GM13976 (cell line): ENCODE measurements at places on chromosomes 12 and 14.

DNA sequence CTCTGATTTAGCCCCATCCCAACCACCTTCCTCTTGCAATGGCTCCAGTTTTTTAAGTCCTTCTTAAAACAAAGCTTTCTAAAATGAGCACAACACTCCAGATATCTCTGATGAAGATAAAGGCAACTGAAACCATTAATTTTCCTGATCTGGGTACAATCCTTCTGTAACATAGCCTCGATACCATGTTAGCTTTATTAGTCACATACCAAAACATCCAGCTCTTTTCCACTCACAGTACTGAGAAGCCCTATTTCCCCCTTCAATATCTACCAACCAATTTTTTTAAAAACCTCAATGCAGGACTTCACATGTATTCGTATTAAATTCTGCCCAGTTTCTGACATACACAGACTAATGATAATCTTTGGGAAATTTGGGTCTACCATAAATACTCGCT lies 105.9 kb downstream of the MED13L start:
- DNase-seq: no peak

DNA sequence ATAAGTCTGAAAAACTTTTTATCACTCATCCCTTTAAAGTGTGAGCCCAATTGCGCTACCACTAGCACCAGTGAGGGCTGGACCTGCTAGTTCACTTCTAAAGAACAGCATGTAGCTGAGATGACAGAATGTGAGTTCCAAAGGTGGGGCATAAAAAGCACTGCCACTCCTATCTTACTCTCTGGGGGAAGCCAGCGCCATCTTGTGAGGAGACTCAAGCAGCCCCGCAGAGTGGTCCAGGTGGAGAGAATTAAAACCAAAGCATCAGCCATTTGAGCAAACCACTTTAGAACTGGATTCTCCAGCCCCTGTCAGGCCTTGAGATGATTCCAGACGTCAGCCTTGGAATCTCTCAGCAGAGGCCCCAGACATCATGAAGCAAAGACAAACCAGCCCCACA lies 39.9 kb downstream of the TMEM132D start:
- DNase-seq: no peak

DNA sequence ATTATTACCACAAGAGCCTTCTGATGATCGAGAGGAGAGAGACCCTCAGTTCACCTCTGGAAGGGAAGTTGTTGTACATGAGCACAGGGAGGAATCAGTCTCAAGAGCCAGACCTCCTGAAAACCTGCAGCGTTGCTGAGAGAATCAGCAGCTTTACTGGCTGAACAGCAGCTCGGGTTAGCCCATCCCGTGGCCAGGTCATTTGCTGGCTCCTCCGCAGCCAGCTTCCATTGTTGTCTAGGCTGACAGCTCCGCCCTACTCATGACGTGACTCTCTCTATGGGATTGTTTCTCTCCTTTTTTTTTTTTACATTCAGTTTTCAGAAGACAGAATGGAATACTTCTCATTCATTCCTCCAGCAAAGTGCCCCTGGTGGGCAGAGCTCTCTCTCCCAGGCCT lies 69.9 kb downstream of the TGFB3 start:
- DNase-seq: no peak

DNA sequence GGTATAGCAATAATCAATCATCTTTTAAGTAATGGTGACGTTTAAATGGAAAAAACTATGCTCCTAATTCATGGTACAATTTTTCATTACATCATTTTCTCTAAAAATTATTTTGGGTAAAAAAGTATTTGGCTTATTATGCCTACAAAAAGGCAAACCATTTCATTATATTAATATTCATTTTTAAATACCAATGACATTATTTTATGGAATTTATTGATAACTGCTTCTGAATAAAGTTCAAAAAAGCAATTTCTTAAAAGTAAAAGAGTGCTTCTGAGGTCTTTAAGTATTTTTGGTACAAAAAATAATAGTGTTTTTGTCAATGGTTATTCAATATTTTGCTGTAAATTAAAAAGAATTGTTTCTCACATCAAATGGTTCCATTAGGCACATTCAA lies 12.2 kb downstream of the SLC38A2 start:
- DNase-seq: no peak

DNA sequence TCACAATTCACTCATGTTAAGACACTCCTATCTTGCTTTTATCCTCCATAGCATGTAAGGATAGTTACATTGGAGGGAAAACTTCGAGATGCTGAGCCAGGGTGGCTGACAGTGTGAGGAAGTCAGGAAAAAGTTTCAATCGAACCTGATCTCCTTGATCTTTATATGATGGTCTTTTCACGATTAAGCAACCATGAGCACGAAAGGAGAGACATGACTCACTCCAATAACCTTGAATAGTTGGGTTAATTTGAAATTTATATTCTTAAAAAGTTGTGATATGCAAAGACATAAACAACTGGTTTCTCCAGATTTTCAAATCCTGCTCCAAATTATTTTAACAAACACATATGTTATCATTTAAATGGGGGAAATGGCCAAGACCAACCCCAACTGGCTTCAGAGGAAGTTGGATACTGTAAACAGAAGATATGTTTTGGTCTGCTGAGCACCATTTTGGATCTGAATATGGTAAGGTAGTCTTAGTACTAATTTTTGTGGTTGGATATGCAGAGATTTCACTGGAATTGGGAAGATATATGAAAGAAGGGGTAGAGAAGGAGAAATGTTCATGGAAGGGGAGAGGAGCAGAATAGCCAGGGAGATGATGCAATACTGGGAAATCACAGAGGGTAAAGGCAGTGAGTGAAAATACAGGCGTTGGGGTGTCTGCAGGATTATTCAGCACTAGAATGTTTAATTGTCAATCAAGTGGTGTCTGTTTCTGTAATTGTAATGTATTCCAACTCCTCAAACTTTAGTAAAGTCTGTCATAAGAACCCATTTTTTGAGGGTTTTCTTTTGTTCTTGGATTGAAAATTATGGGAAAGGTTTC lies 185.2 kb upstream of the SLC38A2 start:
- no peak for DNase-seq

DNA sequence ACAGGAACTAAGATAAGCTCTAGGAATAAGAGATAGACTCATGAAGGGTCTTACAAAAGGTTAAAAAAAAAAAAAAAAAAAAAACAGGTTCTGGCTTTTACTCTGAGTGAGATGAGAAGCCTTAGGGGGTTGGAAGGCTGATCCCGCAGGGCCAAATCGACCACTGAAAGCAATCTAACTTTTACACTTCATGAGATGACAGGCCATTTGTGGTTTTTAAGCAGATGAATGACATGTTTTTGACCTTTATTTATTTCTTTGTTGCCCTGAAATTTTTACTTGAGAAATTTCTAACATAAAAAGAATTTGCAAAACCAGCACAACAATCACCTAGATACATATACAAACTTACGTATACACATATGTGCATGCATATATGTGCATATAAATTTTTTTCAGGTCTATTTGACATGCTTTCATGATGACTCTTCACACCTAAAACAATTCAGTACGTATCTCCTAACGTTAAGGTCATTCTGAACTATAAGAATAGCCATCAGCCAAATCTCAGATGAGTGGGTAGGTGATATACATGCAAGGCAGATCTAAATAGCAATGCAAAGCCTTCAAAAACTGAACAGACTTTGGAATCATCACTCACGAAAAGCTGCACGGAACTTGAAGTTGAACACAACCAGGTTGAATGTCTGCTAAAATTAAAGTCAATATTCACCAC lies 87.0 kb downstream of the R3HDM2 start:
- peak; percentile 38 for DNase-seq

DNA sequence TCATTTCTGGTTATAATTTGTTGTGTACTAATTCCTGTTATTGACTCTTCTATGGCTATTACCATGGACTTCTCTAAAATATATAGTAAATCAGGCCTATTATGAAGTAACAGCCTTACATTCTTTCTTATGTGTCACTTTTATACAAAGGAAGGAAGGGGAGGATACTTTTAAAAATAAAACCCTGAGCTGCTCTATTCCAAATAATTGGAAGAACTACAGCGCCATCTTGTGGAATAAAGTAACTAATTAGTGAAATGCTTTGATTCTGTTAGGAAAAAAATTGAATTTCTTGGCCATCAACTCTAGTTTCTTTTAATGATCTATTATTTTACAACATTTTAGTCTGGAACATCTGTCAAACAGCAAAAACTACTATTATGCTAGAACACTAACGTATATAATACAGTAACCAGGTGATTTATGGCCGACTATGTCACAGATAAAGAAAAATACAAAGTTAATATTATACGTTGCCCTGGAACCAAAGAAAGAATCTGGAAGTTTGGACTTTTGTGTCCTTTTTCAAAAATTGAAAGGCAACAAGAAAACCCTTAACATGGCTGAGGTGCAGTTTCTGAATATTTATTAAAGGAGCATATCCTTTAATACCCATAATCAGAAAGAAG lies 55.0 kb upstream of the NELL2 start:
- DNase-seq: peak; percentile 50

GRCh38 chr12:92362785-92363184 lies 217.1 kb upstream of the BTG1 start:
- DNase-seq: peak; percentile 28

- DNase-seq: no peak
Measured at GRCh38 chr12:63133981-63134380, 17.0 kb downstream of the AVPR1A start.

DNA sequence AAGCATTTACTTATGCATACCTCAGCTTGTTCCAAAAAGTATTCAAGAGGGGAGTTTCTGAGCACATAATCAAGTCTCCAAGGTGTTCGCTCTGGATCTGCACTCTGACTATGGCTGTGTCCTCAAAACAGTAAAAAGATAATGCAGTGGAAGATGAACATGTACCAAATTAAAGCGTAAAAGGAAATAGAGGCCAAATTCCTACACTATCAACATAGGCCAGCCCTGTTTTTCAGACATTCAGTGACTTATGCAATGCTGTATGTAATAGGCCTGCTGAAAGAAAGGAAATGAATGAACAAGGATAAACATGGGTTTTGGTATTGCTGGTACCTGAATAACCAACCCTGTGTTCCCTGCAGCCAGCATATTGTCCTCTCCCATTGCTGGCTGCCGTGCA lies 115.7 kb downstream of the SAMD4A start:
- DNase-seq: no peak

DNA sequence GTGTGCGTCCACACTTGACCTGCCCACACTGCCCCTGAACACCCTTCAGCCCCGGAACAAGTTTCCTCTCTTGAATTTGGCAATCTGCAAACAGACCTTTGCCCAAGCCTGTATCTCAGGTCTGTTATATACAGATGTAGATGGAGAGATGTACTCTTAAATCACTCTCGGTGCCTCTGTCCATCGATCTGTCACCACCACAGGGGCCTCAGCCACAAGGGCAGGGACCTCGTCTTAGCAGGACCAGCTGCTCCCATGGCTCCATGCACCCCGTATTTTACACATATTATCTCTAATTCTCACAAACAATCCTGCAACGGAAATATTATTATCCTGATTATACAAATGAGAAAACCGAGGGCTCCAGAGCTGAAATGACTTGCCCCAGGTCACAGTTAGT lies 313.4 kb downstream of the BCL11B start:
- DNase-seq: no peak

DNA sequence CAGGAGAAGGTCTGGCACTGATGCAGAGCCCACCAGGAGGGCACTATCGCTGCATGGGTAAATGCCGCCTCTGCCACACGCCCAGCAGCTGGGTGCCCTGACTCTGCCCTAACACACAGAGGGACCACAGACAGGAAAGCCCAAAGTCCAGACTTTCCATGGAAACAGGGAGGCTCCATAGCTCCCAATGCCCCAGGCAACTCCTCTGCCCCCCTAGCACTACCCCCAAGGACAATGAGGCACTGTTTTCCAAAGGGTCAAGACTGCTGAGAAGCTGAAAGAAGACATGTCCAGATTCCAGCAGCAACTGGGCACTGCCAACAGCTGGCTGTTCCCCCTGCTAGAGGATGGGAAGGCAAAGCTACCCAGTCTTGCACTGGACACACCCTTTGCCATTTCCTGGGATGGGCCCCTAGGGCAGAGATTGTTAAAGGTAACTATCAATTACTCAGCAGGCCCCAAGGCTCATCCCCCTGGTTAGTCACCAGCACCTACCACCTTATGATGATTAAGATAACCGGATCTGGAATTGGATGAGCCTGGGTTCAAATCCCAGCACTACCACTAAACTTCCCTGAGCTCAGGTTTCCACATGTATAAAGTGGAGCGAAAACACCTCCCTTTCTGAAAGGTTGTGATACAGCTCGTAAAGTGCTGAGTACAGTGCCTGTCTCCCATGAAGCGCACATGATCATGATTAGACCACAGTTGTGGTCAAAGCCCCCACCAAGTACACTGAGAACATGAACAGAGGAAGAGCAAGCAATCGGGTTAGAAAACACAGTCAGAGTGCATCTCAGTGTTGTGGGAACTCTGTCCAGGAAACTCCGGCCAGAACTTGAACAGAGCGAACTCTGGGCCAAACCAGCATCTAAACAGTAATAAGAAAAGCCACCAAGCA lies 3.3 kb downstream of the PXN start:
- DNase-seq: no peak

GRCh38 chr14:52332269-52332668 lies 18.2 kb downstream of the PTGER2 start:
- no peak for DNase-seq

- DNase-seq: peak; percentile 86
Measured at GRCh38 chr12:108633534-108634248, at the start of gene SELPLG. TSS of gene SELPLG (minus strand) at chr12:108633894. CDS start at chr12:108624307, 9,587 bp downstream.

DNA sequence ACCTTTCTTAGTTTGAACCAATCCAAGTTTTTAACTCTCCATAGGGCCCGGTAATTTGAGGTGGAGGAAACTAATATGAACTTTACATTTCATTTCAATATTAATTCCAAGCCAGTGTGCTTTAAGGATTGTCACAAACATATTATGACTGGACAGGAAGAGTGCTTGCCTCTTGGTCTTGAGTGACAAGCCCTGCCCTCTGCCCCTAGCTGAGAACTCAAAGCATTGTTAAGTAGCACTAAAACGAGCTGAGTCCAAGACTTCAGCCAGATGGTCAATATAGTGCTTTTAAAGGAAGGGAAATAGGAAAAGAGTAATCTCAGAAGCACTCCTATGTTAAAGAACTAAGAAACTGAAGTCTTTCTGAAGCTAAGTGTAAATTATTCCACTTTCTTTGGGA lies 17.1 kb downstream of the TRMT5 start:
- DNase-seq: no peak

DNA sequence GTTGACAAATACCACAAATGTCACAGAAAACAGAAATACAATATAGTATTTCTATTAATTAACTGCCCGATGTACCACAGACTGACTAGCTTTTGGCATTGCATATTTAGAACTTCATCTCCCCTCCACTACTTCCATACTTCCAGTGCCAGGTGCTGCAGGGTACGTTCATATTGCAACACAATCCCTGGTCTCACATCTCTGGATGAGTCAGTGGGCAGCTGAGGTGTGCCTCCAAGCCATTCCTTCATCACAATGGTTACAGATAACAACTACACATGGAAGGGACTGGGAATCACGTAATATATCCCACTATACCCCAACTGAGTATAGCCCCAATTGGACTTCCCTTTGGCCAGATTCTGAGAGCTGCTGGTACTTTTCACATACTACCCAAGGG lies 31.1 kb downstream of the CCDC198 start:
- DNase-seq: no peak

GRCh38 chr12:40117818-40118217 lies 11.9 kb upstream of the SLC2A13 start:
- DNase-seq: peak; percentile 38

- no peak for DNase-seq
Measured at GRCh38 chr14:95291859-95292542, 27.7 kb downstream of the CLMN start.

GRCh38 chr14:69039288-69039628 lies 60.2 kb upstream of the ACTN1 start:
- DNase-seq: no peak

GRCh38 chr12:40175045-40175444 lies 49.8 kb upstream of the LRRK2 start:
- DNase-seq: no peak
